Right cardiac atrium (tissue), 5 donors: ENCODE measurements at places on chromosomes 12 and 14. TPM values are rescaled to one million over a fixed set of nuclear protein-coding genes. Genes with fewer than 3 reads are reported as not detected.
A peak's percentile ranks its signal among the peaks of the same experiment; 100 is the strongest.

- DNase-seq = no peak
Measured at GRCh38 chr14:36367985-36368774, 47.7 kb upstream of the MBIP start.

GRCh38 chr14:104158827-104159798, 20.7 kb downstream of the KIF26A start:
- DNase-seq = peak; percentile 87

- no peak for DNase-seq
Measured at GRCh38 chr12:124389725-124390441, 95.0 kb downstream of the RFLNA start.

DNA sequence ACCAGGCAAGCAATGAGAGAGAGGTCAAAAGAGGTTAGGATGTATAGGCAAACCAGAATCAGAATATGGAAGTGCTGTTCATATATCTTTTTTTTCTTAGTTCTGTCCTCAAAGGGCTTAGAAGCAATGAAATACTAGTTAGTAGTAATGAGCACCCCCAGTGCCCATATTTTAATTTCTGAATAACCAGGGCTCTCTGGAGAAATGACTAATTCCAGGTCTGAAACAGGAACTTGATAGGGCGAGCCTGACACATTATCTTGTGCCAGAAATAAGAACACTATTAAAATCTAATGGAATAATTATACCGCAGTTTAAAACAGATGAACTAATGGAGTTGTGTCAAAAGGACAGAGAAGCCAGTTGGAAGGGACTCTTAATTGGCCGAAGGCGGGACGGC, 30.9 kb downstream of the BICDL1 start:
- DNase-seq = no peak

GRCh38 chr14:85308531-85309300, 221.2 kb upstream of the FLRT2 start:
- no peak for DNase-seq

DNA sequence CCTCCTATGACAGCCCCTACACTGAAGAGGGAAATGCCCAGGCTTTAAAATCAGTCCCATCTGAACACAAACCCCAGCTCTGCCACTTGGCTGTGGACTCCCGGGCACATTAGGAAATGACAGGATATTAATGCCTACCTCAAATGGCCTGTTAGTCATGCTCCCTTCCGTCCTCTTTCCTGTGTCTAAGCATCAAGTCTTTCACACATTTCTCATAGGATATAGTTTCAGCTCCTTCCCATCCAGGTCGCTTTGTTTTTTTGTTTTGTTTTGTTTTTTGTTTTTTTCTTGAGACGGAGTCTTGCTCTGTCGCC, 16.1 kb downstream of the PLEK2 start:
- DNase-seq = no peak

DNA sequence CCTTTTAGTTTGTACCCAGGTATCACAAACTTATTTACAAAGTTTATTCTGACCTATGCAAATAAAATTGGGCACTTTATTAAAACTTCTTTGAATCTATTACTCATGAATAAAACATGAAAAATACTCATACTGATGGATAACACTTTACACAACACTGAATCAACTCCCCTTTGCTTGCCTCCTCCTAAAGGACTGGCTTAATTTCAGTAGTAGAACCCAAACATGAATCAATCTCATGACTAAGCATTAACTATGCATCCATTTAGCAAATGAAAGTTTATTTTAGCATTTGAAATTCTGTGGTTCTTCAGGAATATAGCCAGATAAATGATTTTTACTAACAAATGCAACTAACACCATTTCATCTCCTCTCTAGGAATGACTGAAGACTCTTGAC, 32.4 kb downstream of the DENND5B start:
- DNase-seq = no peak

DNA sequence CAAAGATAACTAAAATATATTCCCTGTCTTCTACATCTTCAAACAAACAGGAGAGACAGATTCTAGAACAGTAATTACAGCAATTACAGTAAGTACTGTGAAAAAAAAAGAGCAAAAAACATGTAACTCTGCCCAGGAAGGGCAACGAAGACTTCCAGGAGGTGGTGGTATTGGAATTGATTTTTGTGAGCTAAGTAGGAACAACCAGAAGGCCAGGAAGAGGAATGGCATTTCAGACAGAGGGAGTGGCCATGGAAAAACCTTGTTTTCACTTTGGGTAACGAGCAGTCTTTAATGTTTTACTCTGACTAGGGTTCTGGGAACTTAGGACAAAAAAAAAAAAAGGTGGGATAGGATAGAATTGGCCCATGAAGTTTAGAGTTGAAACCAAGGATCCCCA, 196.3 kb upstream of the PLEKHG7 start:
- no peak for DNase-seq

DNA sequence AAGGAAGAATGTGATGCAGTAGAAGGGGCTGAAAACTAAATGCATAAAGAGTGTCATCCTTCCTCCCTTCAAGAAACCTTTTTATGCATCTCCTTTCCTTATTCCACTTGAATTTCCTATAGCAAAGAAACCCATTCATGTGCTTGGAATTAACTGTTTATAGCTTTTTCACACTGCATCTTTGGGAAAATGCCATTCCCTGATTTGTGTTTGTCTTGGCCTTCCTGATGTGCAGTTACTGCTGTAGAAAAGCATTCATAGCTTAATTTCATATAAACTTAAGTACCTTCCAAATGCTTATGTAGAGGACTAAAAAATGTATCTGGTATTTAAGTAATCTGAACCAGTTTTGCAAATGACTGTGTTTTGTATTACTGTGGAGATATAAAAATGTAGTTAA, 61.8 kb downstream of the SDR9C7 start:
- DNase-seq = no peak

- no peak for DNase-seq
Measured at GRCh38 chr12:94873734-94874517, 129.6 kb downstream of the NDUFA12 start.

- no peak for DNase-seq
Measured at GRCh38 chr12:48265777-48266176, 62.7 kb upstream of the OR10AD1 start.

GRCh38 chr12:117080661-117081144, 18.5 kb downstream of the TESC start:
- no peak for DNase-seq

GRCh38 chr12:84502907-84503787, 409.5 kb downstream of the SLC6A15 start:
- DNase-seq = peak; percentile 26

DNA sequence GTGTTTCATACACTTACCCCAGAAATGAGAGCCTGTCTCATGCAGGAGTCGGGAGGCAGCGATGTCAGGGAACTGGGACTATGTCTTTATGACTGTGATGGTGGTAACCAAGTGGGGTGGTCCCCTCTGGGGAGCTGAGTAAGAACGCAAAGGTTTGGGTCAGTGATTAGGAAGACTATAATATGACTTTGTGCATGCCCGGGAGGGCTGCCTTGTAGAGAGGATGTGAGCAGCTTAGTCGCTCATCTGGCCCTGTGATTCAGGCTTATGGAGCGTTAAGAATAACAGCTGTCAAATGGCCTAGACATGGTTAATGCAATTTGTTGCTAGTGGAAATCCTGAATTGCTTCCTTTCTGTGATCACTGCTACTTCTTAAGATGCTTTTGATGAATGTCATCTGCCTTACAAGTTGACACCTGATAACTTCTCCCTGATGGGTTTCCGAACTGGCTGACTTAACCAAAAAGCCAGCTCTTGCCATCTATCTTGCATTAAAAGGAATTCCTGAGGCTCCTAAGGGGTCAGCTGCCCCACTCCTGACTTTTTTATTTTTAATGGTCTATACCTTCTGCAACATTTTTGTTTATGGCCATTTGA, 35.4 kb upstream of the AACS start:
- DNase-seq = no peak

DNA sequence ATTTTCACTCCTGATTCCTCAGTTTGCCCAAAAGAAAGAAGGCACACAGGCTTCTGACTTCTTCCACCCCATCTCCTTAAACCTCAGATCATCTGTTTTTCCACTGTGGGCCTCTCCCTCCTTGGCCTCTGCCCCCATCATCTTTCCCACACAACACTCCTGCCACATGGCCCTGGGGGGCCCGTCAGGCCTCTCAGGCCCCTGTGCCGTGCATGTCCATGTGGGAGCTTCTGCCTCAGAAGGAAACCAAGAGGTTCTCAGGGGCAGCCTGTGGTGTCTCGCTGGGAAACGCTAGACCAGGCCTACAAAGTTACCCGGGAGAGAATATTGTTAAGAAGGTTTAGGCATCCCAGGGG, 8.0 kb downstream of the KLHL33 start:
- no peak for DNase-seq

DNA sequence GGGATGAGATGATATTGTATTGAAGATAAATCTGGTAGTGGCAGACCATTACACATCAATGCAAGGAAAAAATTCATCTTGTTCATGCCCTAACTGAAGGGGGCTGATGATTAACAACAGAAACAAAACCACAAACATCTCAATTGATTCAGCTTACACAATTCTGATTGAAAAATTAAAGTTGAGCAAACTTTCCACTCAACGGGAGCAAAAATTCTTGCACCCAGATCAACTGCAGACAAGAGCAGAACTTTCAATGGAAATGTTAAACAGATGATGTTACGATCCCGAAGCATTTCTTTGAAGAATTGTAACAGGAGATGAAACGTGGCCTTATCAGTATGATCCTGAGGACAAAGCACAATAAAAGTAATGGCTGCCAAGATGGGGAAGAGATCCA, 172.4 kb upstream of the SOX5 start:
- DNase-seq = no peak

- DNase-seq = peak; percentile 79
Measured at GRCh38 chr12:96241846-96242256, 47.7 kb downstream of the ELK3 start.

DNA sequence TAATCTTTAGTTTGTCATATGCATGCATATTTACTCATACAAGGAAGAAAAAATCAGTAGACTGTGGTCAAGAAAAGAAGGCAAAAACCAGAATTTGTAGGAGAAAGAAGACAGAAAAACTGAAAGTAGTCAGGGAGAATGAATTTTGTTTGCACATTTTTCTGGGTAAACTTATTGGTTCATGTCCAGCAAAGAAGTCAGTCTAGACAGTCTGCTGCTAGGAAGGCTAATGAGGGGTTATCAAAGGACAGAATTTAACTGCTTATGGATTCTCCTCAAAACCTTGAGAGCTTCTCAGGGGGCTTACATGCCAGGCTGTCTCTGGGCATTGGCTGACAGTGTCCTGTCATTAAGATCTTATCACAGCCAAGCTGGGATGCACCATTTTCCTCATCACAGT, 293.9 kb downstream of the RPAP3 start:
- no peak for DNase-seq

GRCh38 chr12:1147821-1148220, 156.8 kb downstream of the ERC1 start:
- no peak for DNase-seq

- no peak for DNase-seq
Measured at GRCh38 chr12:109863847-109864712, 16.3 kb downstream of the GLTP start.

DNA sequence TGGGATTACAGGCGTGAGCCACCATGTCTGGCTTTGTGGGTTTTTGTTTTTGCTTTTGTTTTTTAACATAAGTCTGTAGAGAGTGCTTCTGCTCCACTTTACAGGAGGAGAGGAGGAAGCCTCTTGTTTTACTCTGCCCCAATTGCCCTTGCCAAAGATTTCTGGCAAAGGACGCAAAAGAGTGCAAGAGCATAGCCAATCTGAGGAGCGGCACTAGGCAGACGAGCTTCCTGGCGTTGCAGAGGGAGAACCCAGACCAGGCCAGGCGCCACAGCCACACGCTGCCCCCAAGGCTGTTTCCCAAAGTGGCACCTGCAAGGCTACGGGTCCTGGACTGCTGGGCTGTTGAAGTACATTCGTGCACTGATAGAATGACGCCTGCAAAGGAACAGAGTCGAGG, 96.2 kb downstream of the BBS10 start:
- no peak for DNase-seq

GRCh38 chr12:125892276-125892675, 827.0 kb downstream of the AACS start:
- no peak for DNase-seq

GRCh38 chr12:62933220-62933601, 1.7 kb downstream of the PPM1H start:
- DNase-seq = peak; percentile 46

DNA sequence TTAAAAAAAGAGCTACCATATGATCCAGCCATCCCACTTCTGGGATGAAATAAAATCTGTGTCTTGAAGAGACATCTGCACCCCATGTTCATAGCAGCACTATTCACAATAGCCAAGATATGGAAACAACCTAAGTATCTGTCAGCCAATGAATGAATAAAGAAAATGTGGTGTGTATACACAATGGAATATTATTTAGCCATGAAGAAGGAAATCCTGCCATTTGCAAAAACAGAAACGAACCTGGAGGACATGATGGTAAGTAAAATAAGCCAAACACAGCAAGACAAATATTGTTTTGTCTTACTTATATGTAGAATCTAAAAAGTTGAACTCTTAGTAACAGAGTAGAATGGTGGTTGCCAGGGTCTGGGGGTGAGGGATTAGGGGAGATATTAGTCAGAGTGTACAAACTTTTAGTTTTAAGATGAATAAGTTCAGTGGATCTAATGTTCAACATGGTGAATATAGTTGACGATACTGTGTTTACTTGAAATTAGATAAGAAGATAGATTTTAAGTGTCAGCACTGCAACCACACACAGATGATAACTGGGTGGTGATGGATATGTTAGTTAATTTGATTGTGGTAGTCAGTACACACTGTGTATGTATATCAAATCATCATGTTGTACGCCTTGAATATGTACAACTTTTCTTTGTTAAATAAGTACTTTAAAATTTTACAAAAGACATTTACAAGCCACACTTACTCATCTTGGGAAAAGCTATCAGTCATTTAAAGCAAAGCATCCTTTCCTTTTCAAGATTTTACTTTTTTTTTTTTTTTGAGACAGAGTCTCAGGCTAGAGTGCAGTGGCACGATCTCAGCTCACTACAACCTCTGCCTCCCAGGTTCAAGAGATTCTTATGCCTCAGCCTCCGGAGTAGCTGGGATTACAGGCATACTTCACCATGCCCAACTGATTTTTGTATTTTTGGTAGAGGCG, 89.9 kb downstream of the BICD1 start:
- DNase-seq = no peak

SMIM41 gene
- not detected for total RNA-seq

RNASE3 gene
- not detected for total RNA-seq

SLC17A8 gene
- total RNA-seq = not detected

IL23A gene
- total RNA-seq = not detected

POTEG gene
- not detected for total RNA-seq

PLEKHD1 gene
- 0.15 TPM for total RNA-seq

SLC22A17 gene
- total RNA-seq = 72.5 TPM

DDN gene
- 2.8 TPM for total RNA-seq

POC1B gene
- 13.1 TPM for total RNA-seq
